ENCODE measurements at places on chromosomes 2 and 18. TPM values are rescaled to one million over a fixed set of nuclear protein-coding genes. Genes with fewer than 3 reads are reported as not detected.

The HJURP gene
- 86.1 TPM for total RNA-seq

The SLC38A11 gene
- 0.18 TPM for total RNA-seq

The SIX2 gene
- total RNA-seq = 51.9 TPM

The CIAO1 gene
- 59.9 TPM for total RNA-seq

The LYG2 gene
- 0.30 TPM for total RNA-seq

The RAB3GAP1 gene
- total RNA-seq = 46.2 TPM

The ZSWIM2 gene
- not detected for total RNA-seq

The PPP4R1 gene
- total RNA-seq = 53.4 TPM

The GTF2A1L gene
- not detected for total RNA-seq

The ASPRV1 gene
- 0.95 TPM for total RNA-seq

The SERPINB3 gene
- not detected for total RNA-seq

The SLC4A3 gene
- total RNA-seq = 1.3 TPM

The IL36RN gene
- not detected for total RNA-seq

The GPR35 gene
- total RNA-seq = 0.30 TPM

The PNKD gene
- 49.8 TPM for total RNA-seq

The CRYBA2 gene
- total RNA-seq = not detected

The TMEM163 gene
- total RNA-seq = 0.04 TPM

The CHRNA1 gene
- 371 TPM for total RNA-seq

The EN1 gene
- not detected for total RNA-seq

The SULT1C4 gene
- total RNA-seq = 1.6 TPM

The FAM237A gene
- total RNA-seq = not detected

The TMEM178A gene
- total RNA-seq = 0.14 TPM

The TWIST2 gene
- not detected for total RNA-seq

The ZEB2 gene
- 55.1 TPM for total RNA-seq

The EVX2 gene
- total RNA-seq = not detected

The SCTR gene
- total RNA-seq = not detected

The RANBP2 gene
- total RNA-seq = 107 TPM
